ENCODE measurements at places on chromosomes 5 and 9.

DNA sequence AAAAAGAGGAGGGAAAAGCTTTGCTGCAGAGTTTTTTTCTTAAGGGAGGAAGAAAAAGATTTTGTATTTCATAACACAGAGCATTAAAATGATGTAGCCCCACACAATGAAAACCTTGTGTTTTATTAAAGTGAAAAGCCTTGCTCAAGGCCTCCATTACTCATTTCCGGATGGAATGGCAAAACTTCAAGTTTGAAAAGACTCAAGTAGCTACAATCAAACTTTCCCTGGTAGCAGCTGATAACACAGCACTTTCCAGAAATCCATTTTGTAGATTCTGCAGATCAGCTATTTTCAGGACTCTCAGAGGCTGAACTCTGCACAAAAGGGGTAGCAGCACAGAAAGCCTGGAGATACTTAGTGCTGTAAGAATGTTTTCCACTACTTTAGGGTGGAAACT, 374.8 kb downstream of the NFIB start:
- no peak for DNase-seq

- no peak for DNase-seq
Measured at GRCh38 chr5:53368516-53368915, 111.9 kb upstream of the FST start.

GRCh38 chr5:68424799-68425537, 209.4 kb downstream of the PIK3R1 start:
- DNase-seq: peak; percentile 86

GRCh38 chr5:55993013-55993412, 1.8 kb downstream of the IL6ST start:
- peak; percentile 89 for DNase-seq

GRCh38 chr5:158376679-158377078, 517.7 kb upstream of the CLINT1 start:
- no peak for DNase-seq

DNA sequence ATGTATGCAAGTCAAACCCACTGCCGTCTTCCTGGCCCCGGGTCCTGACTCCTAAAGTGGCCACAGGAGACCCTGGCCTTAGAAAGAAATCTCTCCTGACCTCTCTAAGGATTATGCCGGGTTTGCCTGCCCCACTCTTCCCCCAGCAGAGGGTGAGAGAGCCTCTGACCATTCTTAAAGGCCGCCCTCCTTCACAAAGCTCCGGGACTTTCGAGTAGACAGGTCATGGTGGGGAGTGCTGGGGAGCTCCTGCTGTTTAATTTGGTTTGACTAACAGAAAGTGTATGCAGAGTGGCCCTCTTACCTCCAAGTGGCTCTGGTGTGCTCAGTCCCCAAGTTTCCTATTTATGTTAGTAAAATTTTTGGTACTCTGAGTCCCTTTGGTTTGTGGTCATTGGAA, 111.8 kb downstream of the LRRC70 start:
- no peak for DNase-seq

GRCh38 chr9:4902135-4902475, 83.0 kb upstream of the JAK2 start:
- DNase-seq: peak; percentile 30

GRCh38 chr9:88498880-88499279, 36.1 kb upstream of the NXNL2 start:
- no peak for DNase-seq

DNA sequence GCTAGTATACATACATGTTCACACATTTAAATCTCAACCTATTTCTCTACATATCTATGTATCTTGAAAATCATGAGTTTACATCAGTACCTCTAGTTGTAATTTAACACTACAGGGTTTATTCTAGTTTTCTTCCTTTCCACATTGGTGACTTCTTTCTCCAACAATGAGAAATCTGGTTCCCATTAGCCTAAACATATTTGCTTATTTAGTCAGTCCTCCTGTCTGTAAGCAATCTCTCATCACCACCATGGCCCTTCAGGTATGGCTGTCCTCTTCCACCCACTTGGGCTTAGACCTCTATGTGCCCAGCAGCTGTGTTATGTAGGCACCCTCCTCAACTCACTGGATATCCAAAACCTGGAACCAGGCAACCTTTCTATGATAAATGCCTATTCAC, 8.0 kb upstream of the SPATA31D1 start:
- no peak for DNase-seq

GRCh38 chr9:3742586-3742985, 216.8 kb upstream of the RFX3 start:
- peak; percentile 66 for DNase-seq

GRCh38 chr5:66708368-66708767, 112.2 kb downstream of the MAST4 start:
- DNase-seq: no peak
